NK-92 treated with Interleukin-12 subunit alpha and Interleukin-12 subunit beta, amount 100 ng/mL, for 24 hours (cell line): ENCODE measurements at places on chromosomes 7 and 10.

DNA sequence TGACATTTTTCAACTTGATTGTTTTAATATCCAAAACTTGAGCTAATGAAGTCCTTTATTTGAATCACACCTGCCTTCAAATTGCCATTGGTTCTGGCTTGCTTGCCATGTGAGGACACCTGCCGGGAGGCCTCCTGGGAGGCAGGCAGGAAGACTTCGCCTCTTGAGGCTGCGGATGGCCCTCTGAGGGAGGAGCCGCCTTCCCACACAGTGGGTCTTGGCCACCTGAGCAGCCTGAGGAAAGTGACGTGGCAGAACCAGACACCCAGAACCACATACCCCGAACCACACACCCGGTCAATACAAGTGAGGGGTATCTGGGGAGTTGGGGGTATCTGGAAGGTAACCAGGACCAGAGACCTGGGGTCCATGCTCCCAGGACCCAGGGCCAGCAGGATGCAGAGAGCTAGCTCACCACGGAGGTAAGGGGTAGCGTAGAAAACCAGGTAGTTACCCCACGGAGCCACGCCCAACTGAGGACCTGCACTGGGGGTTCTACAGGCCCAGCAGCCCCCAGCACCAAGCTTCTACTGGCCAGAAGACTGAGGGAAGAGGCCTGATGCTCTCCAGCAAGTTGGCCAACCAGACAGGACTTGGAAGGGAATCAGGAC, 300.5 kb downstream of the TCERG1L start:
- no peak for DNase-seq

GRCh38 chr7:15995027-15995426, 308.5 kb upstream of the MEOX2 start:
- no peak for DNase-seq

GRCh38 chr10:114246679-114247305, 7.7 kb downstream of the VWA2 start:
- DNase-seq: no peak

GRCh38 chr10:28082316-28082715, 83.4 kb upstream of the ODAD2 start:
- DNase-seq: no peak

GRCh38 chr7:3063016-3063753, 19.5 kb upstream of the CARD11 start:
- peak; percentile 67 for DNase-seq

- no peak for DNase-seq
Measured at GRCh38 chr7:15626041-15626440, 60.4 kb downstream of the MEOX2 start.

GRCh38 chr7:43533801-43534479, 49.0 kb upstream of the STK17A start:
- no peak for DNase-seq

GRCh38 chr7:101308245-101309085, 13.1 kb downstream of the IFT22 start:
- no peak for DNase-seq

DNA sequence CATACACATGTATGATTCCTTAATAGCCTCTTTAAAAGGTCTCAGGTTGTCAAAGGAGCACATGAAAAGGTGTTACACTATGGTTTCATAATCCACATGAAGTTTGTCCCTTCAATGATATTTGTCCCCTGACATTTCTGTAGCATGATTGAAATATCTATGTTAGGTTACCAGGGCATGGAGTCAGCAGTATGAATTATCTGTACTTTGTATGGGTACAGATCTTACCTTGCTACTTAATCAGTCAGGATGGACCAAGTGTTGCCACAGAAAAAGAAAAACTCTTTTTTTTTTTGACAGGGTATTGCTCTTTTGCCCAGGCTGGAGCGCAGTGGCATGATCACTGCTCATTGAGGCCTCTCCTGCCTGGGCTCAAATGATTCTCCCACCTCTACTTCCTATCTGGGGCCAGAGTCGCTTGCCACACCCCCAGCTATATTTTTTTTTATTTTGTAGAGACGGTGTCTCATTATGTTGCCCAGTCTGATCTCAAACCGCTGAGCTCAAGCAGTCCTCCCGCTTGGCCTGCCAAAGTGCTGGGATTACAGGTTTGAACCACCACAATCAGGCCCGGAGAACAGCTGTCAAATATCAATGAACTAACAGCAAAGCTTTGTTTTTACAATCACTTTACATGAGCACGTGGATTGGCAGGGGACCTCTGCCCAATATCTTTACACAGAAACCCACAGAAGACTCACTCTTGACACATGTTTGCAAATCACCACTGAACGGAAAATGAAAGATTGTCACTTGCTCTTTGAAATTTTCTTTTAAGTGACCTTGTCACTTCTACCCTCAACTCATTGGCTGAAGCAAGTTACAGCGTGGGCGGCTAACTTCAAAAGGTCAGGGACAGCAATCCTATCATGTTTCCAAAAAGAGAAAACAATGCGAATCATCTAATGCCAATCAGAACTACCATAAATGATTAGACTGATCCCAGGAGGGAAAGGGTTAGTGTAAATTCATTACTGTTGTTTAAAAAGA, 140.2 kb downstream of the PRKG1 start:
- no peak for DNase-seq

GRCh38 chr7:107563081-107563774, 492 bp downstream of the COG5 start:
- no peak for DNase-seq

DNA sequence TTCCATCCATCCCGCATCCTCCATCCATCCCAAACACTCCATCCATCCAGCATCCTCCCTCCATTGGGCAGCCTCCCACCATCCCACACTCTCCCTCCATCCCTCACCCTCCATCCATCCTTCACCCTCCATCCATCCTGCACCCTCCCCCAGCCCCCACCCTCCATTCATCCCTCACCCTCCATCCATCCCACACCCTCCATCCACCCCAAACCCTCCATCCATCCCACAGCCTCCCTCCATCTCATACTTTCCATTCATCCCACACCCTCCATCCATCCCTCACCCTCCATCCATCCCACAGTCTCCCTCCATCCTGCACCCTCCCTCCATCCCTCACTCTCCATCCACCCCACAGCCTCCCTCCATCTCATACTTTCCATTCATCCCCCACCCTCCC, 60.4 kb downstream of the FOXI2 start:
- no peak for DNase-seq

DNA sequence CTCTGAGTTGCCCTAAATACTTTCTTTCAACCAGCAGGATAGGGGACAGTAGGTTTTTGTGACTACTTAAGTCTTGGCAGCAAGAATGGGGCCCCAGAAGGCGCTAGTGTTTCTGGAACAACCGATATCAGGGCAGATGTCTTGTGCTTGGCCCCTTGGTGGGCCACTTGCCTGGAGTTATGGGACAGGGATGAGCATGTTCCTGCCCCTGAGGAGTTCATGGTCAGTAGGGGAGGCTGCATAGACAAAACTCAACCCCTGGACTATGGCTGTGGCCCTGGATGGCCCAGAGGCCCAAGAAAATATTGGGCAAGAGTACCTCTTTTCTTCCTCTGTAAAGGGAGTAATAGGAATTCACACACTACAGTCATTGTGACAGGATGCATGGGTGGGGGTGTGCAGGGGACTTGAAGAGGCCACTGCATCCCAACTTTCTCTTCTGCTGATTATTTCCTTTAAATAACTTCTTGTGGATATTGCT, 57.7 kb upstream of the IGFBP3 start:
- DNase-seq: no peak

DNA sequence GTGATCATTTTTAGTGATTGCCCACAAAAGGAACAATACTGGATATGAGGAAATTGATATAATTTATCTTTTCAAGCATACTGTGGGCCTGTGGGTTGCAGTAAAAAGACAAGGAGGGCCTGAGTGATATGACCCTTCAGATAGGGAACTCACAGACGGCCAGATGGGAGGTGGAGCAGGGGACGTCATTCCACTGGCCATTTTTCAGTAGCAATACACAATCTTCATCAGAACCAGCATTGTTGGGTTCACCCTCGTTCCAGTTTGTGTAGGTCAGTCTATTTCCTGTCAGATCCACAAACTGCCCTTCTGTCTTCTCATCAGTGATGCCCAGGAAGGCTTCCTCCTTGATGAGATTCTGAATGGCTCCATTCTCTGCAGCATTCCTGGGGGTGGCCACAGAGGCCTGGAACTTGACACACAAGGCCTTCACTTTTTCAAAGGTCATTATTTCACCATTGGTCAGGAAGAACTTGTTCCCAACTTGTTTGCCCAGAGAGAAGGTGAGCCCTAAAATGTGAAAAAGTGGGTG, 4.5 kb downstream of the MBL2 start:
- DNase-seq: no peak

- no peak for DNase-seq
Measured at GRCh38 chr7:117718116-117718835, 155.0 kb downstream of the CTTNBP2 start.

DNA sequence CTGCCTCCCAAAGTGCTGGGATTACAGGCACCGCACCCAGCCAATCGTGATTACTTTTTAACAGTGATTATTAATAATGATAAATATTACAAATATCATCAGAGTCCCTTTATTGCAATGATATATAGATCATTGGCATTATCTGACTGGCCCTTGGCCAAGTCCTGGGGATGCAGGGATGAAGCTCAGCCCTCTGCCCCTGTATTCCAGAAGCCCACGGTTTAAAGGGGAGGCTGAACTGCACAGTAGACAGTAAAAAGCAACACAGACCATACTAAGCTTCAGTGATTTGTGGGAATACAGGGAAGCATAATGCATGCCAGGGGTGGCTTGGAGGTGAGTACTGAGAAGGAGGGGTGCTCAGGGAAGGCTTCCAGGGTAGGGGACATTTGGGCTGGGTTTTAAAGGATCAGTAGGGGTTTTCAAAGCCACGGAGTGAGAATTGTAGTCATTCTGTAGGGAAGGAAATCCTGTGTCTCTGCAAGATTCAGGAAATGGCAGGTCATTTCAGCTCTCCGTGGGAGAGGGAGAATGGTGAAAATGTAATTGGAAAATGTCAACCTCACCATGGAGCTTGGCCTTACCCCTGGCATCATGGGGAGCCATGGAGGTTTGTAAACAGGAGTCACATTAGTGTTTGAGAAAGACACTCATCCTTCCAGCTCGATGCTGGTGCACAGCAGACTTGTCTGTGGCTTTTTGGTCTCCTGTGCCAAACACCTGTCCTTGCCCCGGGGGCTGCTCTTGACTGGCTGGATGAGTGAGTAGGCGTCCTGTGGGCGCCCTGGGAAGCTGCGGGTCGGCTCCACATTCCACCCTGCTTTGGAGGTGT, 8.8 kb downstream of the ADAMTS14 start:
- no peak for DNase-seq

DNA sequence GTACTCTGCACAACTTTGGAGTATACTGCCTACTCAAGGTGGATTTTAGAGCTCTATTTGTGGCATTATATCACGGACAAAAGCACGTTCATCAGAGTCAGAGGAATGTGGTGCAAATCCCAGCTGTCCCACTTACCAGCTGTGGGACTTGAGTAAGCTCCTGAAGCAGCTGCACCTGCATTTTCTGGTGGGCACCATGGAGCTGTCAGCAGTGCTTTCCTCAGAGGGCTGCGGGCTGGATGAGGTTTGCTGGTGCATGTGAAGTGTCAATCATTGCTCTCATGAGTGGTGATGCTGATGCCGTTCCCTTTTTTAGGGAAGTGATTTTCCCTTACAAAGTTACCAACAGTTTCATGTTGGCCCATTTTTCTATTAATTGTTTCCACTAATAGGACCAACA, 53.4 kb downstream of the EGFR start:
- DNase-seq: no peak

GRCh38 chr10:51445588-51445987, 253.8 kb downstream of the CSTF2T start:
- no peak for DNase-seq

- DNase-seq: no peak
Measured at GRCh38 chr10:102010961-102011360, 45.0 kb downstream of the ARMH3 start.

- no peak for DNase-seq
Measured at GRCh38 chr10:4196771-4197390, 411.9 kb upstream of the KLF6 start.

DNA sequence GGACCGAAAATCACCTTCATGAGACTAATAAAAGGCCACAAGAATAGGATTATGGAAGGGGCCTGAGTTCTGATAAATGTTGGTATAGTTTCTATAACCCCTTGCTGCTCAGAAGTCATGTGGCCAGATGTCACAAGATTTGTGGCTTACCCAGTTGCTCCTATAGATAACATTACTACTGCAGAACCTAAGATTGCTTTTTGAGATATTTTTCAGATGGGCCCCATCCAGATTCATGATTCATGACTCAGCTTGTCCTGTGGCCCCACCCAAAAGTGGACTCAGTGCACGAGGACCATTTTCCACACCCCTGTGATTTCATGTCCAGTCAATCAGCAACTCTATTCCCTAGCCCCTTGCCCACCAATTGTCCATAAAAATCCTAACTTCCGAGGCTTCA, 209.0 kb downstream of the ACTR3B start:
- no peak for DNase-seq

DNA sequence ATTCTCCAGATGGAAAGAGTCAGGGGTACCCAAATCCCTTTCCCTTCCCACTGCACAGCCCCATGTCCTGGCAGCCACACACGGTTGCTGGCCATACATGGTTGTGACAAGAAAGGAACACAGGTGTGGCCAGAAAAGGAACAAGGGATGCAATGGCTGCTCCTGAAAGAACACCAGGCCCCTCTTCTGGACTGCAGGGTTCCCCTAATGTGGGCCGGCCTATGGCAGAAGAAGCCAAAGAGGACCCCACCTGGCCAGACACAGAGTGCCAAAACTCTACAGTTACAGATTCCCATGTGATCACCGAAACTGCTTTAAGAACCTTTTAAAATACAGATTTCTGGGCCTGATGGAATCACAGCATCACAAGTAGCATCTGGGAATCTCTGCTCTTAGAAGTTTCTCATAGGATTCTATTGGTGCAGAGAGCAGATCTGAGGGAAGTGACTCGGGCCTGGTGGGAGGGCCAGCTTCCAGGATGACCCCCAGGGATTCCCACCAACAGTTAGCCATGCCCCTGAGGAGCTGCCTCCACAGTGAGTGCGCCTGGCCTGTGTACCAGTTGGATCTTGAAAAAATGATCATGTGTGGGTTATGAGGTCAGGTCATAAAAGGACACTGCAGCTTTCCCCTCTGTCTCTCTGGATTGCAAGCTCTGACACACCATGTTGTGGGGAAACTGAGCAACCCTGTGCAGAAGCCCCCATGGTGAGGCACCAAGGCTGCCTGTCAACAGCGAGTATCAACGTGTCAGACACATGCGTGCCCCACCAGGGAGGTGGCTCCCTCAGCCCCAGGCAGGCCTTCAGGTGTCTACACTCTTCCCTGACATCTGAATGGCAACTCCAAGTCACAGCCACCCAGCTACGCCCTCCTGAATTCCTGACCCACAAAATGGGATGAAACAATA, 89.6 kb upstream of the LANCL2 start:
- no peak for DNase-seq

DNA sequence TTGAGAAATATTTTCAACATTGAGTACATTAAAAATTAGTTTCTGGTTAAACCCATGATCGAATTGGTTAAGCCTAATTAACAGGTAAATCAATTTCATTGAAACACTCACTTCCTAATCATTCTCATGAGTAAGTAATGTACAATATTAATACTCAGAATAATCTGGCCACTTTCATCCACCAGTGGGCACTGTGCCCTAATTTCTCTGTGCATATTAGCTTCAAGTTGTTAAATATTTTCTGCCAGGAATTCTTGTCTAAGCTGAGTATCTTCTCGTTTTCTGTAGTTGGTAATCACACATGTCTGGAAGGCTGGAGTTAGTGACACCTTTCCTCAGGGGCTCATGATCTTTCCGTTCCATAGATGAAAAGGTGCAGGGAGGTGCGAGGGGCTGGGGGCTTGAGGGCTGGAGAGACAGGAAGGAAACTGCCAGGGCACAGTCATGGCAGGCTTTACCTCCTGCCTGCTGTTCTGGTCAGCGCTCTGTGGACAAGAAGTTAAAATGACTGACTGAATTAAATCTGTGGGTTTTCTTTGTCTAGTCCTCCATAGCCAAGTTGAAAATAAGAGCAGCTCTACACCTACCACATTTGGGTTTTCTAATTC, 71.9 kb downstream of the WIPF3 start:
- DNase-seq: no peak
